Right forelimb (tissue), 1 donor: ENCODE measurements at places on chromosomes 12 and 14.

GRCh38 chr12:6205761-6206160 lies 5.6 kb downstream of the CD9 start:
- DNase-seq = no peak

- DNase-seq = no peak
Observed at GRCh38 chr12:107736914-107737313, 24.0 kb downstream of the PRDM4 start.

- DNase-seq = no peak
Observed at GRCh38 chr14:72513965-72514659, 379.8 kb downstream of the DPF3 start.

- DNase-seq = no peak
Observed at GRCh38 chr12:30990316-30990715, 63.8 kb downstream of the TSPAN11 start.

DNA sequence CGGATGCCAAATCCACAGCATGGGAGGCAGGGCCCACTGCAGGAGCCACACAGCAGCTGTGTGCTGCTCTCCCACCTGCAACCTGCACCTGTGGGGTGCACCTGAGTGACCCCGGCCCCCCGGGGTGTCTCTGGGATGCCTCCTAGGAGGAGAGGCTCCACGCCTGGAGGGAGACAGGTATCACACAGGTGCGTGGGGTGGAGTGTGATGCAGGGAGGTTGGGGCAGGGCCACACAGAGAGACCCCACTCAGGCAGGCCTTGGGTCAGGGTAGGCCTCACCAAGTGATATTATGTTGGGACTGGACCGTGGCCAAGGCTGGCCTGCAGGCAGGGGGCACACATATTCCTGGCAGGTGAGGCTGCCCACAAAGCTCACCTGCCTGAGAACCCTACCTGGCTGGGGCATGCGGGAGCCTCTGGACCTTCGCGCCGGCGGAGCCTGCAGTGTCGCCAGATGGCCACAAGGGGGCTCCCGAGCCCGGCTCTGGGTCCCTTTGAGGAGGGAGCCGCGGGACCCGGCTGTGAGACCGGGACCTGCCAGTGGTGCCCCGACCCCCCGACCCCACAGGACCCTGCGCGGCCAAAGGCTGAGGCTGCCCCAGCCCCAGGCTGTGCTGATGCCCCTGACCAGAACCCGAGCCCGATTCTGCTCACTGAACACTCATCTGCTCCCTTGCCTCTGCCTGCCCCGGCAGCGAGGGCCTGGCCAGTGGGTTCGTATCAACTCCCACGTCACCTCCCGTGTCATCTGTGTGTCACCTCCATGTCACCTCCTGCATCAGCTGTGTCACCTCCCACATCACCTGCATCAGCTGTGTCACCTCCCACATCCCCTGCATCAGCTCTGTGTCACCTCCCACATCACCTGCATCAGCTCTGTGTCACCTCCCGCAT lies 11.4 kb downstream of the TMEM121 start:
- DNase-seq = peak; percentile 79

DNA sequence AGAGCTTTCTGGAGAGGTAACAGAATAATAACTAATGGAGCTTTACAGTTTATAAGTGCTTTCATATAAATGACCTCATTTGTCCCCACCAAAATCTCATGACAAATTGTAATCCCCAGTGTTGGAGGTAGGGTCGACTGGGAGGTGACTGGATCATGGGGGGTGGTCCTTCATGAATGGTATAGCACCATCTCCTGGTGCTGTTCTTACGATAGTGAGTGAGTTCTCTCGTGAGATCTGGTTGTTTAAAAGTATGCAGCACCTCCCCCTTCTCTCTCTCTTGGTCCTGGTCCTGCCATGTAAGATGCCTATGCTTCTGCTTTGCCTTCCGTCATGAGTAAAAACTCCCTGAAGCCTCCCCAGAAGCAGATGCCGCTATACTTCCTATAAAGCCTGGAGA lies 423.3 kb upstream of the GARIN6 start:
- no peak for DNase-seq

DNA sequence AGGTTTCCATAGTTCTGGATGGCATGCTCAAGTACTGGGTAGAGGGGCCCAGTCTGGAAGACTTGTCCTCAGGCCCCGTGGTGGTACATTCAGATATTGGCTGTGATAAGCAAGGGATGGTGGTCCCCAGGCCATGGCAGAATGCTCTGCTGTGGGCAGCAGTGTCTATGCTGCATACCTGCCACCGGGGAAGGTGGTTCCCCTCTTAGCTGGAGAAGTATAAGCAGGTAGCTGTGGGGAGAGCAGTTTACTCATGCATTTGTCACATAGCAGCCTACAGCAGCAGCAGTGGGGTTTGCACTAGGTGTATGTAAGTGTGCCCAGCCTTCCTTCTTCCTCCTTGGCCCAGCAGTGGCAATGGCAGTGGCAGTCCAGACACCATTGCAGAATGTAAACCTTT lies 69.3 kb upstream of the ADAMTS20 start:
- no peak for DNase-seq

DNA sequence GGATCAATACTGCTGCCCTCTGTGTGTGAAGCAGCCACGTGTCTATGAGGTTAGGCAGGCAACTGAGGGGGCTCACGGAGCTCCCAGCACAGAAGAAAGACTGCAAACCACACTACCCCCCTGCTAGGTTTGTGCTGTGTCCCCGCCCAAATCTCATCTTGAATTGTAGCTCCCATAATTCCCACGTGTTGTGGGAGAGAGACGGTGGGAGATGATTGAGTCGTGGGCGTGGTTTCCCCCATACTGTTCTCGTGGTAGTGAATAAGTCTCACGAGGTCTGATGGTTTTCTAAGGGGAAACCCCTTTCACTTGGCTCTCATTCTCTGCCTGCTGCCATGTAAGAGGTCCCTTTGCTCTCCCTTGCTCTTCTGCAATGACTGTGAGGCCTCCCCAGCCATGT lies 68.6 kb downstream of the ACTN1 start:
- no peak for DNase-seq

- no peak for DNase-seq
Observed at GRCh38 chr12:110508071-110508586, 6.0 kb downstream of the RAD9B start.

- DNase-seq = no peak
Observed at GRCh38 chr12:124311292-124312109, 16.6 kb downstream of the RFLNA start.

- no peak for DNase-seq
Observed at GRCh38 chr12:32824596-32824995, 68.9 kb upstream of the YARS2 start.

DNA sequence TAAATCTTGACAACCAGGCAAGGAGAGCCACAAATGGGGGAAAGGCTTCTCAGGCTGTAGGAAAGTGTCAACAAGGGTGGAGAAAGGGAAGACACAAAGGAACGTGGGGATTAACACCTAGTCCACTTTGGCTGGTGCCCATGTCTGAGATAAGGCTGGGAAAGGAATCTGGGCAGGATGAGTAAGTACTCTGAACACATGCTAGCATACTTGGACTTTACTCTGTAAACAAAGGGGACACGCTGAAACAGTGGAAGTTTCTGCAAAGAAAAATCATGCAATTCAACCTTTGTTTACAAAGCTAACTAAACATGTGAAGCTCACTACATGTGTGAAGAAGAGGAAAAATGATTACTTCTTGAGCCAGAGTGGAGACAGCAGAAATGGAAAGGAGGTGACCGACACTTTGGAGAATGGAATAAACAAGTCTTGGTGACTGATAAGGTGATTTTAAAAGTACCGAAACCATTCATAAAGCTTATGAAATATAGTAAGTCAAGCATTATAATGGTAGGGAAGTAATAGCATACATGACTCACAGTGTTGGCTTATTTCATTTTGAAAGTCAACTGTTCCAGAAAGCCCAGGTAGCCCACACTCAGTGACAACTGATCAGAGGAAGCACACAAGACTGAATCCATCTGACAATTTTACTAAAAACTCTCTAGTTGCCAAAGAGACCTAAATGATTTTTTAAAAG lies 13.2 kb downstream of the CPNE8 start:
- DNase-seq = no peak

GRCh38 chr14:99380991-99381687 lies 99.5 kb downstream of the SETD3 start:
- DNase-seq = no peak

- no peak for DNase-seq
Observed at GRCh38 chr14:93665169-93665568, 123.1 kb downstream of the PRIMA1 start.

GRCh38 chr14:52011523-52011922 lies 22.2 kb downstream of the RTRAF start:
- DNase-seq = no peak

DNA sequence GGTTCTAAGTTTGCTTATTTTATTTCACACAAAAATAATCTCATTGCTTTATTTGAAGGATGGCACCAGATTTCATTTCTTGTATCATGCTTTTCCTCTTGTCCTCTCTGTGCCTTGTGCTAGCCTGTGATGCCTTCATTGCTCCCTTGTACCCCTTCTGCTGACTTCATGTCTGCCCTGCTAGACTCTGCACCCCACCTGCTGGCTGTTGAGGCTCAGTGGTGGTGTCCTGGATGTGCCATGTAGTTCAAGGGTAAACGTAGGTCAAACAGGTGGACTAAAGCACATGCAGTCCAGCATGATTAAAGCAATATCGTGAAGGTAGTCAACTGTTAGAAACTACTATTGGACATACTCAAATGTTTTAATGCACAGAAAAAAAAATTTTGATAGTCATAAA lies 21.6 kb downstream of the MRPS35 start:
- DNase-seq = no peak

- no peak for DNase-seq
Observed at GRCh38 chr12:120132054-120132836, 15.7 kb upstream of the RAB35 start.

GRCh38 chr12:67772267-67773169 lies 124.0 kb downstream of the DYRK2 start:
- peak; percentile 61 for DNase-seq

DNA sequence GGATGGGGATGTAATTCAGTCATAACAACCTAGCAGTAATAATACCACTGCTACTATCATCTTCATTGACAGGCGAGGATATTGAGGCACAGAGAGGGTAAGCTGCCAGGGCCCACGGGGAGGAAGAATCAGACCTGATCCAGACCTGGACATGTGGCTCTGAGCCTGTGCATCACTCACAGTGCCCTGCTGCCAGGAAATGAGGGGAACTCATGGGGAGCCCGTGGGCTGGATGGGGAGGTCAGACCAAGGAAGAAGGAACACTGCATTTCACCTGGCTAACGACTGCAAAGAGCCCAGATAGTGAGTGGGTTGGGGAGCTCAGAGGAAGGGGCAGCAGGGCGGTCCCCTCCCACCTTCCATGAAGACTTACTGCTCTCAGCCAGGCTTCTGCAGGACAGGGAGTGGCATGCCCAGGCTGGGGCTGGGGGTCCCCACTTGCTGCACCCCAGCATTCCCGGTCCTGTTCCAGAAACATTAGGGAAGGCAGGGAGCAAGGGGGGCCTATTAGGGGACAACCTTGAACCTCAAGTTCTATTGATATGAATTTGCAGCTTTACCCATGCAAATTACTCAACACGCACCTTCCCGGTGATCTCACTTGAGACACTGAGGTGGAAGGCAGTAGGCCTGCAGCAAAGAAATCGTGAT lies 37.7 kb downstream of the CALM1 start:
- DNase-seq = no peak

- no peak for DNase-seq
Observed at GRCh38 chr14:81351205-81351604, 48.9 kb downstream of the STON2 start.

DNA sequence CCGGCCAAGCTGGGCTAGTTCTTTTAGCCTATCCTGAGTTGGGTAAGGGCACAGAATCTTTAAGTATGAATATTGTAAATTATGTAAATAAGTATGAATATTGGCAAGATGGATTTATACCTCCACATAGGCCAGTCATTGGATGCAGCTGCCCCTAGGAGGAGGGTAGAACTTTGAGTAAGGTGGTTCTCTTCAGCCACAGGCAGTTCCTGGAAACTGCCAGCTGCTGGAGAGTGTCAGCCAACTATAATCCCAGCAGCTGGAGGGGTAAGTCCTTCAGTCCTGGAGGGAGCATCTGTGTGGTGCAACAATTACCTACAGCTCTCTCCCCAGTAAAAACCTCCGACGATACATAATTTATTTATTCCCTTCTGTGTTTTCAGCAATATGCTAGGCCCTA lies 65.8 kb upstream of the TMPO start:
- DNase-seq = no peak

DNA sequence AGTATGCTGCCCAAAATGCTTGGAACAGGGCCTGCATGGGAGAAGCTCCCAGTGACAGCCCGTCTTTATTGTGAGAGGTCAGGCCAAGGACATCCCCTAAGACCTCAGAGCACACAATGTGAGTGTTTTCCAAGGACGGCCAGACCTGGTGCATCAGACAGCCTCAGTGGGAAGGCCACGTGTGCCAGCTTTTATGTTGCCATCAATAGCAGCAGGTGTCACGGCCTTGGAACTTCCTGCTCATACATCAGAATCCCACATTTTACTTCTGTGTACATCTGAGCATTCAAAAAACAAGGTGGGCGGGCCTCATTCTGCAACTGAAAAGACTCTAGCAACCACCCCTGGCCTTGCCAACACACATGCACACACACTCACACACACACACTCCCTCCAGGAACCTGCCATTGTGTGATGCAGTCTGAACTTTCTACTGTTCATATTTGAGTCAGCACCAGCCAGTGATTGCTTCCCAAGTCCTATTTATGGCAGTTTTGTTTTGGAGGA lies 753.1 kb upstream of the TBX3 start:
- DNase-seq = no peak

DNA sequence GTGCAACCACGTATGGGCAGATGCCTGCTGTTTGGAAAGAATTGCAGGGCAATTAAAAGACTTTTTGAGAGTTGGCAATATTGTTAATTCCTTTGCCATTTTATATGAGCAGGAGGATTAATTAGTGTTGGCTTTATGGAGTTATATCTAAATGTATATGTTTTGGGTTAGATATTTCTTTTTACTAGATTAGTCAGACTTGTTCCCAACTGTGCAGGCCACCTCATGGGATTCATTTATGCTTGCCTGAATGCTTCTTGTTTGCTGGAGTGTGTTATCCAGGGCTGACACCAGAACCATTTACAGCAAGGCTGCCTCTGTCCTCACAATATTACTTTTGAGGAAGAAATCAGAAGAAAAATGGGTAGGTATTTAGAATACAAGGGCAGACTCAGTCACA lies 192.5 kb downstream of the KTN1 start:
- no peak for DNase-seq

GRCh38 chr14:51342226-51342625 lies 102.2 kb downstream of the TMX1 start:
- DNase-seq = no peak

- no peak for DNase-seq
Observed at GRCh38 chr14:75234173-75235115, 44.2 kb upstream of the FOS start.

DNA sequence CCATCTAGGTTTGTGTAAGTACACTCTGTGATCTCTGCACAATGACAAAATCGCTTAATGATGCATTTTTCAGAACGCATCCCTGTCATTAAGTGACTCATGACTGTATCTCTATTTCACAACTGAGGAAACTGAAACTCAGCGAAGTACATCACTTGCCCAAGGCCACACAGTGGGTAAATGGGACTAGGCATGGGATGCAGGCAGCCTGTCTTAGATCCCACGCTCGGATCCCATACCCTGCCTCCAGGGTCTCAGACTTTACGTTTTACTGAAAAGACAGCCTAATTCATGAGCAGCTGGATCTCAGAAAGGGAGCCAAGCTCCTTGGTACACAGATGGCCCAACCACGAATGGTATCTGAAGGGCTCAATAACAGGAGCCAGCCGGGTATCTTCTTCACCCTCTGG lies 2.4 kb upstream of the MLEC start:
- DNase-seq = no peak

GRCh38 chr12:124769881-124770512 lies 93.7 kb downstream of the SCARB1 start:
- no peak for DNase-seq

- DNase-seq = no peak
Observed at GRCh38 chr14:95485222-95485819, 31.1 kb downstream of the SYNE3 start.
